ENCODE measurements at places on chromosomes 2 and 18.

DNA sequence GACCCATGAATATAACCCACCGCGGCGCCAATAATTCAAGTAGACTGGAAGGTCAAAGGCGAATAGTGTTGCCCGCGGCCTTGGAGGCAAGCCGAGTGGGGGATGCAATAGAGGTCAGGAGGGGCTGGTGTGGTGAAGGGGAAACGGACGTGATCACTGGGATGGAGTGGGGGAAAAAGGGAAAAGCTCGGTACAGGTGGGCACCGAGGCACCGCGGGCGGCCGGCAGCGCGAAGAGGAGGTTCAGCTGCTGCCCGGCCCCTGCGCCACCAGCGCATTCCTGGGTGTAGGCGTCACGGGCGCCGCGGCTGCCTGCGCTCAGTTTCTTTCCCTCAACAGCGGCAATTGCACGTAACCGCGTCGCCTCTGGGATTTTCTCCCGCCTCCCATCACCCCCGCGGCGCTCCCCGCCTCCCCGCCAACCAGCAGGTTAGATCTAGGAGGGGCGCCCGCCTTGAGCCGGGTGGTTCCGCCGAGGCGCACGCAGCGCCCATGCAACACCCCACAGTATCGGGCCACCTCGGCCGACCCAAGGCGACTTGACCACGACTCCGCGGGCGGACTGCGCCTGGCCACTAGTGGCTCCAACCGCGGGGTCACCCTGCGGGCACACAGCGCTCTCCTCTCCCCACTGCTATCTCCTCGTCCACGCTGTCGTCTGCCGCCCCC, 1.5 kb downstream of the RND3 start:
- peak; percentile 25 for DNase-seq

DNA sequence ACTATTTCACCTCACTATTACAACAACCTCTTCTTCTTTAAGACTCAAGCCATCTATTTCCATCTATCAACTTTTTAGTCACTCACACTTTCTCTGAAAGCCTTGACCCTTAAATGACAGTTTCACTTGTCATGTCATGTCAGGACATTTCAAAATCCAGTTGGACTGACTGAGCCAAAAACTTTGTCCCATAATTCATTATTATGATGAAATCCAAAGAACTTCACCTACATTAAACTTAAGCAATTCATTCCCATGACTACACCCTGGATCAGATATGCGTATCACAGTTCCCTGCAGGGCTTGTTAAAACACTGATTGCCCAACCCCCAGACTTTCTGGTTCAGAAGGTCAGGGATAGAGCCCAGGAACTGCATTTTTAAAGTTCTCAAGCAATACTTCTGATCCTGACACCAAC, 26.5 kb downstream of the LDAH start:
- peak; percentile 7 for DNase-seq

DNA sequence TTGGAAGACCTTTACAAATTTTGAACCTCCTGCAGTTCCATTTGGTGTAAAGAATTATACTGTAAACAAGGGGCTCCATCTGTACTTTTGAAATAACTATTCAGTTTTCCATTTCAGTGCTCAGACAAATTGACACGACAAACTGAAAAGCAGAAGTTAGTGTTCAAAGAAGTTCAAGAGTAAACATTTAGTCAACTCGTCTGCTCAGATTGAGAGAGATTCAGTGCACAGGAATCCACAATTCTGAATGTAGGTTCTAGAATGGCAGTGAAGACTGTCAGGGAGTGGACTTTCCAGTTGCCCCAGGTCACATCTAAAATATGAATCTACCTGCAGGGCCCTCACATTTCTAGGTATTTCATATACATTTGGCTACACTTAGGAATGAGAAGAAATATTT, 322.3 kb upstream of the TCF4 start:
- DNase-seq = no peak

DNA sequence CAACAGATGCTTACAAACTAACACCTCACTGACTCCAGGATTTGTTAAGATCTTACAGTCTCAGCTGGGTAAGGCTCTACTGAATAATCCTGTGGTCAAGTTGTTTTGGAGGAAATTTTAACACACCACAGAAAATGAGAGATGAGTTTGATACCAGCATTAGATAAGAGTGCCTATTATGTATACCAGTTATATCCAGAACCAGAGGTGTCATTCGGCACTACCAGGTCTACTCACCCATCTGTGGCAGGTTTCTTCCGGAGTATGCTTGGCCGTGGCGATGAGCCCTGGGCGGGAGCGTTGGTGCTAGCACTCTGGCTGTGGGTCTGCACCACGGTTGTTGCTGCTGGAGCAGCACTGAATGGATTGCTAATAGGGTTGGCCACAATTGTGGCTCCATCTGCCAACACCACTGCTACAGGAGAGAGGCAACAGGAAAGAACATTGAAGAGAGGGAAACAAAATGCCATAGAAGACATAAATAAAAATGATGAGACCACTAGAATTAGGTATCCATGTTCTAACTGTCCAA, 41.2 kb downstream of the SAP130 start:
- no peak for DNase-seq

GRCh38 chr18:2997846-2998564, 14.9 kb downstream of the LPIN2 start:
- DNase-seq = no peak

- DNase-seq = no peak
Measured at GRCh38 chr2:81283081-81283480, 978.5 kb upstream of the LRRTM1 start.

GRCh38 chr2:28137221-28137620, 246.7 kb downstream of the BABAM2 start:
- peak; percentile 89 for DNase-seq

- DNase-seq = peak; percentile 17
Measured at GRCh38 chr2:175366815-175367214, 185.3 kb upstream of the ATP5MC3 start.

GRCh38 chr18:48676756-48677368, 138.0 kb downstream of the CTIF start:
- DNase-seq = no peak

DNA sequence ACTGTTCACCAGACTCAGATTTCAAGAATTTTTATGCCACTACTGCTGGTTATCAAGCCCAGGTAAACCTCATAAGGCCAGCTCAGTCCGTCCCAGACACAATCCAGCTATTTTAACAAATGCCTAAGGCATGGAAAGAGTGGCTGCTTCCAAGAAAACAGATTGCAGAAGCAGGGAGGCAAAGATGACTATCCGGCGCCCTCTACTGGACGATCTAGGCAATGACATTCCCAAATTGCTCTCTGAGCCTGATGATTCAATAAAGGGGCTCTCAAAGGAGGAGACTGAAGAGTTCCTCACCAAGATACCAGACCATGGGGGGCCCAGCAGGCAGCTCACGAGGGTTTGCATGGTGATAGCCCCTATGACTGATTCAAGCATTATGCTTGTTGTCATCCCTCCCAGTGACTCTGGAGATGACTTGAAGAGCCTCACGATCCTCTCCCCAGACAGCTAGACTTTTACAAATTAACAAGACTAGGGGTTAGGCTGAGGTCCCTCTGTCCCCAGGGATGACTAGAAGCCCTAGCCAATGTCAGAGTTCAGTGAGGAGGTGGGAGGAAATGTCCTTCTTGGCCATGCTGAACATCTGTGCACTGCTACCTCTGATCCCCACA, 25.0 kb downstream of the SERPINB8 start:
- DNase-seq = peak; percentile 48

DNA sequence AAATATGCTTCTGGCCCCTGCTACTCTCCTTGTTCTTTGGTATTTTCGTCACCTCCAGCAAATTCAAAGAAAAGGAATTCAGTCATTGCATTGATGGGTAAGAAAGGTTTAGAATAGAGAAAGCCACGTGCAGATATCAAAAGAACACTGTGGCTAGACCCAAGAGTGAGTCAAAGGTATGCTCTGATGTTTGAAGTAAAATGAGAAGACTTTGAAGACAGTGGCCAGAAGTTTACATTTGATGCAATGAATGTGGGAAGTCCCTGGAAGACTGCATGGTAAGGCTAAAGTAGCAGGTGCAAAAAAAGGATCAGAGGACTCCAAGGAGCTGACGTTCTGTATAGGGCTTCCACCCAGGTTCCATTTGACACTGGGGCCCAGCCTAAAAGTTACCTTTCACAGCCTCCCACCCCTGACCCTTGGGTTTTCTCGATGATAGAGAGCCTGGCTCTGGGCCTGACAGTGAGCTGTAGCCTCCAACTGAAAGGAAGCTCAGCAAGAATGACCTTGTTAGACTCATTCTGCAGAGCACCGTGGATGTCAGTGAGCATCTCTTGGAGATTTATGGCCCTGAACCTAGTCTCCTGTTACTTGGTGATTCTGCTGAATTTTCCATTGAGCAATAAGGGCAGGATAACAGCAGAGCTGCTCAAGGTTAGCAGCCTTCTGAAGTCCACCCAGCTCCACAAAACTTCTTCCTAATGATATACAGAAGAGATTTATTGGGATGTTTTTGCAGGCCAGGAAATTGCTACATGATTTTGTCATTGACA, 223.7 kb upstream of the RBBP8 start:
- peak; percentile 46 for DNase-seq

DNA sequence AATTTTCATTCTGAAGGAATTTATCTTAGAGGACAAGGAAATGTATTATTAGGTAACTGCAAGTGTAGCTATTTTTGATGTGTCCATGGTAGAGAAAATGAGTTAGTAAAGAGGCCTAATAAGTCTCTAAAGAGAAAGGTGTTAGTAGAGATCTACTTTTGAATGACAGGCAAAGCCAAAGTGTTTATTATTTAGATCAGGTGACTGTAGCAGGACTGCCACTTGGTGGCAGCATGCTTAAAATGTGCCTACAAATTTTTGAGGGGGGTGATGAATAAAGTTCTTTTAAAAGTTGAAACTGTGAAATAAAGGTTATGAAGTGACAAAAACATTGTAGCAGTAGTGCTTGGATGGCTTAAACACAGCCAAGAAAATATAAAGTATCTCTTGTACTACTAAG, 421.5 kb upstream of the MEIS1 start:
- no peak for DNase-seq

DNA sequence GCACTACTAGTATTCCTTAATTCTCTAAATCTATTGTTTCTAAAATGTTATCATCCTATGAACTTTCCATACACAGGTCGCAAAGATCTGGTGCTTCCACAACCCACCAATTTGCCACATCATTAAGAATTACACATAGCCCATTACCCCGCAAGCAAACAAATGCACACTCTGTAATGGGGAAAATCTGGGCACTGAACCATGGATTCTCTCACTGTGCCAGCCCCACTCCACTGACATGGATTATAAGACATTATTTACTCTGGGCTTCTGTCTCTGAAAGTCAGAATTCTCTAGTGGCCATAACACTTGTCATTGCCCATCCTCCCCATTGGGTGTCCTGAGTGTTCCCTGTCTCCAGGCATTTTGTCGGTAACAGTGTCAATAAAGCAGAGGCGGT, 537.1 kb downstream of the EPHA4 start:
- DNase-seq = no peak

GRCh38 chr2:166239548-166239947, 111.7 kb upstream of the SCN1A start:
- peak; percentile 56 for DNase-seq

- DNase-seq = no peak
Measured at GRCh38 chr18:24809173-24809950, 348.9 kb downstream of the HRH4 start.

DNA sequence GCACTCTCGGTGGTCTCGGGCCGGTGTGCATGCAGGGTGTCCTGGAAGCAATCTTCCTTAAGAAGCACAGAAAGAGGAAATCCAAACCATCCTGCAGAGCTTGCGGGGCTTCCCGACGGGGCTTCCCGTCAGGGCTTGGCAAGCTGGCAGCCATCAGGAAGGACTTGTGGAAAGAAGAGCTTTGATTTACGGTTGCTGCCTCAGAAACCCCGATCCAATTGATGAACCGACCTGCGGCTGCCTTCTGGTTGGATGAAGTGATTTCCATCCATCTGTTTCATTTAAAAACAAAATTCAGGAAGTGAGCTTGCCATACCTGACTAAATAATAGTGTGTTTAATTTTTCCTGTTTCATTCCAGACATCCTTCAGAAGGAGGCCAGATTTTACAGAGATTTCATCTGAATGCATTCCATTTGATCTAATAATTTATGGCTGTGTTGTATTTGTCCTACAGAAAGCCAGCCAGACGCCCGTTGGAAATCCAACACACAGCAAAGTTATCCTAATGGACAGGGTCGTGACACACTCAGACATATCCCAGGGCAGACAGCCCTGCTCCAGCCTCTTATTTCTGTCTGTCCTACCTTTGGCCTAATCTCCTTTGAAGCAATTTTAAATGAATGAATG, 141.3 kb downstream of the SEPTIN10 start:
- DNase-seq = no peak

DNA sequence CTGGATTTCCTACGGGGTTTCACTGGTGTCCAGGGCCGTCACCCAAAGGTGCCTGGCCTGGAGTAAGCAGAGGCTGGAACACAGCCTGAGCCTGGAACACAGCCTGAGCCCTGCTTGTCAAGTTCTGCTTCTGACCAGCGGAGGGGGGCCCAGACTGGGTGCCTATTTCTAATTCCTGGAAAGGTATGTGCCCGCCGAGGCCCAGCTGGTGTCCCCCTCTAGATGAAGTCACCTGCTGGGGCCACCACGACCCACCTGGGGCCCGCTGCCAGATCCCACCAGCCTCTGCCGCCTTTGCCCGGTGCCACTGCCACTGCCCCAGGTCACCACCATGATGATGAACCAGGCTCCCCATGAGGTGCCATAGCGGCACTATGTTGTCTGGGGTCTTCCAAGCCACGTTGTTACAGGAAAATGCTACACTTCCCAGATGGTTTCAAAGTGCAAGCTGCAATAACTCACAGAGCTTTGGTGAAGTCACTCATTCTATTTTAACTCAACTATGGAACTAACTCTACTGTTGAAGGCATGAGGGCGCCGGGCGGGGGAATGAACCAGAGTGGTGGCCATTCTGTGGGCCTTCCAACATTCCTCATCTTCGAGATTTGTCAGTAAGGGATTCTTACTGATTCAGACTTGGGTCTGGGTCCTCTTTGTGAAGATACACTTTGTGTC, 40.9 kb upstream of the LAPTM4A start:
- no peak for DNase-seq

DNA sequence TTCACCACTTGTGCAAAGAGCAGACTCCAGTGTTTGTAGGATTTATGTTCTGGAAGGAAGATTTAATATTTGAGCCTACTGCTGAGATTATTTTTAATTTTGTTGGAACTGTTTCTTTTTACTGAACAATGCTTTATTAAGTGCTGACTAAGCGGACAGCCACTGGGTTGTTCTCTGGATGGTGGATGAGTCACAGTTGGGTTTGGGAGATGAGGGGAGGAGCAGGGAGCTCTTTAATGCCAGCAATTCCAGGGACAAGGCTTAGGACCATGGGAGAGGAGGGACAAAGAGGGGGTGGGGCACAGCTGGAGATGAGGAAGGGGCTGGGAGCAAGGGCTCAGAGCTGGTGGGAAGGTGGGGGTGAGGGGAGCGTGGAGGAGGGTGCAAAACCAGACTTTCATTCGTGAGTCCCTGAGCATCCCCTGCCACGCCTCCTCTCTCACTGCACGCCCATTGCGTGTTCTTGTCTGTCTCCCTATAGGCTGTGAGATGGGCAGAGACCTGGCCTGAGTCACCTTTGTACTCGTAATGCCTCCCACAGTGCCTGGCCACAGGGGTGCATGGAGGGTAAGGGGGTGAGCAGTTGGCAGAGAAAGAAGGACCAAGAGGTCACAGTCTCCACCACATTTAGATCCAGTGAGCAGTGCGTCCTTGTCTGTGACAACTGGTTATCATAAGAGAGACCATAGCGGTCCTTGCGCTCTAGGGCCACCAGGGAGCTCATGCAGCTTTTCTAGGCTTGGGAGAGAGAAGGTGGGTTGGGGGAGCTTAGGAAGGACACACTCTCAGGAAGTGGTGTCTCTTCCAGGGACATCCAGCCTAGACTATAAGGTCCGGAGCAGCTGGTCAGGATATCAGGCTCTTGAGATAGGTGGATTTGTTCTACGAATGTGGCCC, 18.4 kb downstream of the SLC4A3 start:
- DNase-seq = peak; percentile 66

GRCh38 chr2:129009555-129010146, 691.0 kb upstream of the HS6ST1 start:
- DNase-seq = no peak
